Chondrocyte (in vitro differentiated cells): ENCODE measurements at places on chromosomes 2 and 18. TPM values are rescaled to one million over a fixed set of nuclear protein-coding genes. Genes with fewer than 3 reads are reported as not detected.

DNA sequence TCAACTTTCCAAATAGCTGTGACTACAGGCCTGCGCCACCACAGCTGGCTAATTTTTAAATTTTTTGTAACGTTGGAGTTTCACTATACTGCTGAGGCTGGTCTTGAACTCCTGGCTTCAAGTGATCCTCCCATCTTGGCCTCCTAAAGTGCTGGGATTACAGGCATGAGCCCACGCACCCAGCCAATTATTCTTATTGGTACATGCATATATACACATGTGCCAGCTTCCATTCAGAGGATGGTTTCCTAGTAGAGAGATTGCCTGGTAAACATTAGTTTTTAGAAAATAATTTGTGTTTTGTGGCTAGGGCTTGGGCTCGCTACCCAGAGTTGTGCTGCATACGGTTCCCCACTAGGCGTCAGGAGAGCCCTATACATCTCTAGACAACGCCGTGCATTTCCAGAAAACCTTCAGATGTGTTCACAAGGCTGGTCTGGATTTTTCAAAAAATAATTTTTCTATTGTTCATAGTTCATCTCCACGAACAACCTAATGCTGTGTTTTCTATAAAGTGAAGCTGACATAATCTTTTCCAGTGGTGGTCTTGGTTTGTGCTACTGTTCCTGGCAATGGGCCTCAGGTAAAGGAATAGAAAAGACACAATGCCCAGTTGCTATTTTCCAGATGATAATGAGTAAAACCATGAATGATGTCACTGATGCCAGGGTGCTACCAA, 14.6 kb upstream of the AFG3L2 start:
- no peak for DNase-seq

Gene CPO
- total RNA-seq, result 0.34 TPM in 1 of 3 replicates, not detected in the others

GRCh38 chr18:39062426-39062825, 1496.8 kb upstream of the CELF4 start:
- no peak for DNase-seq

- no peak for DNase-seq
Observed at GRCh38 chr18:53426666-53427184, 797.7 kb downstream of the MBD2 start.

- no peak for DNase-seq
Observed at GRCh38 chr2:233100192-233100998, 40.3 kb downstream of the INPP5D start.

Gene PTPRN
- 0.67 to 0.87 TPM (median 0.80 TPM) in 3 replicates for total RNA-seq

DNA sequence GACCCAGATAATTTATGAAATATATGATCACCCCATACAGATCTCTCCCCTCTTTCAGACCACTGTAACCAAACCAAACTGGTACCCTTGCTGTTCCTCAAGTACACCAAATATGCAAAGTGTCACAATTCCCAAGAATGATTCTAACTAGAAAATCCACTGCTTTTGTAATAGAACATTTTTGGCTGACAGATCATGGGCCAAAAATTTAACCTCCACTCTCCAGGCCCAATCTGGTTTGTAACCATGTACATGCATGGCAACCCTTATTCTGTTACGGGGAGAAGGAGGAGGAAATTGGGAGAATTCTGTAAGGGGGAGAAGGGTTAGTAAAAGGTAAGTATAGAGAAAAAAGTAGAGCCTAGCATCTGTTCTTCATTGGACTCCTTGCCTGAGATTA, 62.0 kb downstream of the IKZF2 start:
- no peak for DNase-seq

Gene RTP5
- not detected in 3 replicates for total RNA-seq

Gene ELMOD3
- 14.3 to 20.0 TPM (median 15.2 TPM) in 3 replicates for total RNA-seq

GRCh38 chr2:62293490-62294271, 97.8 kb downstream of the B3GNT2 start:
- DNase-seq, result no peak
